Mesenteric fat pad (tissue), 1 donor: ENCODE measurements at places on chromosomes 4 and X. TPM values are rescaled to one million over a fixed set of nuclear protein-coding genes. Genes with fewer than 3 reads are reported as not detected.

DNA sequence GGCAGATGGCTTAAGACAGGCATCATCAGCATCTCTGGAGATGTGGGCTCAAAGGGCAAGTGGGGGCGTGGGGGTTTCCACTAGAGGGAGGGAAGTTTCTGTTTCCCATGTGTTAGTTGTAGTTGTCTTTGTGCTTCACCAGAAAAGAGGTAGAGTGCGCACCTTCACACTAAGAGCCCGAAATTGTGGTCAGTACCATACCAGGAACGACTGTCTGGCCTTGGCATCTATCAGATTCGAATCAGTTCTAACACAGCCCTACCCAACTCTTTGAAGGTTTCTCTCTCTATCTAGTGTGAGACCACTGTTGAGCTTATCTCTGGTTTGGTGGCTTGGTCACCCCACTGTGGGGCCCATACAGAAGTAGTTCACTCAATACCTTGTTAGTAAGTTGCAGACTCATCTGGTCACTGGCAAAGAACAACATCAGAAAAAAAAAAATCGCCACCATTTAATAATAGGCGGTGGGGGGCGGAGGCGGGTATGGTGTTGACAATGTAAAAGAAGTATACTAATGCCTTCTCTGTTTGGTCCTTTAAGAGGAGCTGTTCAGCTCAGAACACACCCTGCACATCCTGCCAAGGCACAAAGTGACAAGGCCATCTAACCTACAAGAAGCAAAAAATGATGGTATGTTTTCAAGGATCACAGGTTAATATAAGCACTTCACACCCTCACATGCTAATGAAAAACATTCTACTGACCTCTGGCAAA, 71.1 kb downstream of the NYX start:
- no peak for DNase-seq

- no peak for DNase-seq
Measured at GRCh38 chr4:147837435-147837834, 105.5 kb downstream of the ARHGAP10 start.

DNA sequence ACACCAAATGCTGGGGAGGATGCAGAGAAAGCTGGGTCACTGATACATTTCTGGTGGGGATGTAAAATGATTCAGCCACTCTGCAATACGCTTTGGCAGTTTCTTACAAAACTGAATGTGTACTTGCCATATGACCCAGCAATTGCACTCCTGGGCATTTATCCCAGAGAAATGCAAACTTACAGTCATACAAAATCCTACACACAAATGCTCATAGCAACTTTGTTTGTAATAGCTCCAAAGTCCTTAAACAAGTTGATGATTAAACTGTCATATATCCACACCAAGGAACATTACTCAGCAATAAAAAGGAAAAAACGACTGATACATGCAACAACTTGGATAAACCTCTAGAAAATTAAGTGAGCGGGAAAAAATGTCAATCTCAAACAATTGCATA, 12.3 kb downstream of the MID1 start:
- DNase-seq = no peak

The EFHC2 gene
- 0.29 TPM for total RNA-seq

- DNase-seq = no peak
Measured at GRCh38 chr4:52545099-52546069, 113.7 kb downstream of the USP46 start.

The SERTM2 gene
- total RNA-seq = not detected

DNA sequence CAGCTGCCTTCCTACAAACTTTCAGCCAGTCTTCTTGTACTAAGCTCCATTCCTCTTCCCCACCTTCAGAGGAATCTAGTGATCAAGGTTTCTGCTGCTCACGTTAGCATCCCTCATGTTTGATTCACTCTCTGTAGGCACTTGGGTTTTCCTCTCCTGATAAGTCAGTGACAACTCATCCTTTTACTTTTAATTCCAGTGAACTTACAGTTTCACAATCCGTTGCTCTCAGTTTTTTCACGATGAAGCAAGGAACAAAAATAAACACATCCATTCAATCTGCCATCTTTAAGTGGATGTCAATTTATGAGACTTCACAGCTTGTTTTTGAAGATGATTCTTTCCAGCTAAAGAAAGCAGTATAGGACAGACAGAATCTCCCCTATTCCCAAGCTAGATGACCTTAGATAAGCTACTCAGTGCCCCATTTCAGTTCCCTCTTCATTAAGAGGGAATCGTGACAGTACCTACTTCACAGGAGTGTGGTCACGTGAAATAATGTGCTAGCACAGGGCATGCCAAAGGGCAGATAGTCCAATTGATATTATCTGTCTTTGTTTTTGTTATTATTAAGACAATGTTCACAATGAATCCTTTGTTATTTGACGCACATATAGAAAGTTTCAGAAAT, 234.3 kb downstream of the PALLD start:
- DNase-seq = no peak

GRCh38 chrX:46500054-46500453, 45.2 kb downstream of the ZNF674 start:
- DNase-seq = no peak

- DNase-seq = no peak
Measured at GRCh38 chrX:41022566-41022965, 62.7 kb upstream of the USP9X start.

The CISD2 gene
- 25.7 TPM for total RNA-seq

The DRP2 gene
- 0.22 TPM for total RNA-seq

DNA sequence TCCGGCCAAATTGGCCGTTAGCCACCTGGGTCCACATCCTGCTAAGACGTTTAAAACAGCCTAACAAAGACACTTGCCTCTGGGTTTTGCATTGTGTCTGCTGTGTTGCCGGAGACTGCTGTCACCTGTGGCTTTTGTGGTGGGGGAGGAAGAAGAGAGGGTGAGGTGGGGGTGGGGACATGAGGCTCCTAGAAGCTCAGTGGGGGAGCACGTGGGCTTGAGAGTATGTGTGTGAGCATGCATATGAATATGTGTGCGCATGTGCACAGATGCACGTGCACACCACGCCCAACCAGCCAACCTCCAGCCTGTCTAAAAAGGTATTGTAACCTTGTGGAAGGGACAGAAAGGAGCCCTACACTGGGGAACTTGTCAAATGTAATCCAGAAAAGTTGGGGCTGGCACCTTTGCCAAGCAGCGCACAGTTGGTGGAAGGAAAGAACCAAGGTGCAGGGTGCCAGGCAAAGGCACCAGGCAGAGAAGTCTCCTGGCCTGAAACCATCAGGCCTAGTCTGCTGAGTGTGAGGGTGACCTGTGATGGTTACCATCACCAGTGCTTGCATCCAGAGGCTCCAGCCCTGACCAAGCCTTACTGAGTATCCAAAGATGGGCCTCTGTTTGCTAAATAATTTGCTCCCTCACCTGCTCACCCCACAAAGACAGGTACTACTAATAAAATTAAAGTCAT, 10.1 kb upstream of the SASH3 start:
- DNase-seq = no peak

DNA sequence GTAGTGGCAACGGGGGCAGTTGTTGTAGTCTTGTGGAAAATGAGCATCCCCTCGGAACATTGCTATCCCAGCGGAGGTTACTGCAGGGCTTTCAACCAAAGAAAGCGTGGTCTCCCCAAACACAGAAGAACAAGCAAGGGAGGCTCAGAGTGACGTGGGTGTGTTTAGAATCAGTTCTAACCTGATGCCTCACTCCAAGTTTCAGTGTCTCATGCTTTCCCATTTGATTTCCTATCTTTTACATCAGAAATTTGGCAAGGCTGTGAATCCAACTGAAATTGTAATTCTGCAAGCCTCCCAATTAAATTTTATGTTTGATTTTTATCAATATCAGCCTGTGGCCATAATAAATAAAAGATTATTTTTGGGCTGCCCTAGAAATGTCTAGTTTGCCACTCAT, 156.1 kb upstream of the LNX1 start:
- DNase-seq = no peak

GRCh38 chrX:49000636-49001035, 1.4 kb downstream of the GRIPAP1 start:
- DNase-seq = no peak

DNA sequence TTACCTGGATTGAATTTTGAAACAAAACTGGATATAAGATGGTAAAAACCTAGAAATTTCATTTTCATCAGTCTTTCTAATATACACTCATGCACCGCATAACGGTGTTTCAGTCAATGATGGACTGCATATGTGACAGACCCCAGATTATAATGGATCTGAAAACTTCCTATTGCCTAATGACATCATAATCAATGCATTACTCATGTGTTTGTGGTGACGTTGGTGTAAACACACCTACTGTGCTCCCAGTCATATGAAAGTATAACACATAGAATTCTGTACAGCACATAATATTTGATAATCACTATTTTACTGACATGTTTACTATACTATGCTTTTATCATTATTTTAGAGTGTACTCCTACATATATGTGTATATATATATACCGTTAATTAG, 119.9 kb upstream of the AGA start:
- DNase-seq = no peak

The SPIN4 gene
- total RNA-seq = 2.4 TPM

DNA sequence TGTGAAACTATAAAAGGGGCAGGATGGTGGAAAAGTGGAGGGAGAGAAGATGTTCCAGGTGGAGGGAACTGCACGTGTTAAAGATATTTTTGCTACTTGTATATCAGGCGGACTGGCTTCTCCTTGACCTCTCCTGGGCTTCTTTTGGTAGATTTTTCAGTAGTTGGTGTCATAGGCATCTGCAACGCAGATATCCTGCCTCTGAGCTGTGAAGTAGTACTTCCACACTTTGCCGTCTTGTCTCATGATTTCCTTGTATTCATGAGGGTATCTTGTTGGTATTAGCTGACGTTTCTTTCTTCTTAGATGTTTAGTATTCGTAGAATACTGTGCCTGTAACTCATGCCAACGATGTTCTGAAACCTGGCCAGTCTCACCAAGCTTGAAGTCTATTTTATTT, 81.0 kb downstream of the WWC2 start:
- no peak for DNase-seq

The S100P gene
- 16.1 TPM for total RNA-seq

DNA sequence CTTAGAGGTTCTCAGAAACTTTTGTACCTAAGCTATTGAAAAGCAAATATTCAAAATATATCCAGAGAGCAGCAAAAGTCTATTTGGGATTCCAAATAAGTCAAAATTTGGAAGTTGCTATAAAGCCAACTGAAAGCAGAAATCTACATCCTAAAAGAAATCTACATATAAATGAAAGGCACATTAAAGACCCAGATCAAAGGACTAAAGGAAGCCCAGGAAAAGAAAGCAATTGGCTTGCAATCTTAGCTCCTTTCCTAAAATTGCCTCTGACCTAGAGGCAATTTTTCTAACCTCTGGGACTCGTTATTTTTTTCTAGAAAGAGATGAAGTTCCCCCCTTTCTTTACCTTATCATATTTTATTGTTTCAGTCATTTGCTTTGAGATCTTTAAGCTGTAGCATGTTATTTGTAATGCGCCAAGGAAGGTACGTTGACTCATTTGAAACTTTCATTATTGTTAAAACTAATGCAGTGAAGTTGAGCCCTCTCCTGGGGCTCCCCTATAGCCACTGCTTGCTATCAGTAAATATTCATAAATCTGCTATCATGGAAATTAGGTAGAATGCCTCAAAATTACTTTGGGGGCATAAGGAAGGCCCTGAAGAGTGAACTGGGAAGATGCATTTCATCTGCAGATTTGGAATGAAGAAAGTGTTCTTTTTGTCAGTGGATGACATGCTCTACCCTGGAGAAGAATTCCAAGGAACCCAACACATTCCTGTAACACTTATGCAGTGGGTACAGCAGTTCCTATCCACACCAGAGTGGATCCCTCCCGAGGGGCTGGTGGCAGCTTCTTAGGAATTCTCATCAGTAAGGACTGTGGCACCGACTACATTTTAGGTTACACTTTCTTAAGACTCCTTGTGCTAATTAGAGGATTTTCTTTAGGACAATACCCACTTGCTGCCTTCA, 177.8 kb upstream of the IGFBP7 start:
- no peak for DNase-seq

The ATP8A1 gene
- 11.3 TPM for total RNA-seq

DNA sequence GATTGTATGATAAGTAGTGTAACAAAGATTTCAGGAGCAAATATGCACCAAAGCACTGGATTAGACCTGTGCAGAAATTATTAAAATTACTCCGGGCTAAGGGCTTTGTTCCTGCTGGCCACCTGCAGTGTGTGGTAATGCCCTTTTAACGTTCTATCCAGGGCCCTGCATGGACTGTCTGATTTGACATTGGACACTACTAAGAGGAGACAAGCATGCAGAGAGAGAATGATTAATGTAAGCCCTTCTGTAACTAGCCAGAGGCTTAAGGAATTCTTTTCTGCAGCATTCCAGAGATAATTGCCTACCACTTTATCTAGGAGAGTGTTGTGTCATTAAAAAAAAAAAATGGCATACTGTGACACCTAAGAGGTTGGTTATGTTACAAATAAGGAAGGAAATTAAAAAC, 117.0 kb downstream of the PCDH7 start:
- DNase-seq = no peak

DNA sequence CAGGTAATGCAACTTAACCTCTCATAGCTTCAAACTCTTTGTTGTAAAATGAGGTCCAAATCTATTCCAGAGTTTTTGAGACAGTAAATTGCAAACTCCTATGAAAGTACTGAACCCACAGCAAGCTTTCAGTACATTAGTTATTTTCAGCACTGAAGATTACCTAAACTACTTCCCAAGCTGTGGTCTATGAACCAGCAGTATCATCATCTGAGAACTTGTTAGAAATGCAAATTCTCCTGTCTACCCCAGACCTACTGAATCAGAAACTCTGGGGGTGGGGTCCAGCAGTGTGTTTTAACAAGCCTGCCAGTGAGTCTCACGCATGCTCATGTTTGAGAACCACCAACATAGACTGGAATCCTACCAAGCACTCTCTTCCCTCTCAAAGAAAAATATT, 5.7 kb upstream of the CASP6 start:
- no peak for DNase-seq

- DNase-seq = no peak
Measured at GRCh38 chr4:40722576-40723161, 27.1 kb upstream of the NSUN7 start.

DNA sequence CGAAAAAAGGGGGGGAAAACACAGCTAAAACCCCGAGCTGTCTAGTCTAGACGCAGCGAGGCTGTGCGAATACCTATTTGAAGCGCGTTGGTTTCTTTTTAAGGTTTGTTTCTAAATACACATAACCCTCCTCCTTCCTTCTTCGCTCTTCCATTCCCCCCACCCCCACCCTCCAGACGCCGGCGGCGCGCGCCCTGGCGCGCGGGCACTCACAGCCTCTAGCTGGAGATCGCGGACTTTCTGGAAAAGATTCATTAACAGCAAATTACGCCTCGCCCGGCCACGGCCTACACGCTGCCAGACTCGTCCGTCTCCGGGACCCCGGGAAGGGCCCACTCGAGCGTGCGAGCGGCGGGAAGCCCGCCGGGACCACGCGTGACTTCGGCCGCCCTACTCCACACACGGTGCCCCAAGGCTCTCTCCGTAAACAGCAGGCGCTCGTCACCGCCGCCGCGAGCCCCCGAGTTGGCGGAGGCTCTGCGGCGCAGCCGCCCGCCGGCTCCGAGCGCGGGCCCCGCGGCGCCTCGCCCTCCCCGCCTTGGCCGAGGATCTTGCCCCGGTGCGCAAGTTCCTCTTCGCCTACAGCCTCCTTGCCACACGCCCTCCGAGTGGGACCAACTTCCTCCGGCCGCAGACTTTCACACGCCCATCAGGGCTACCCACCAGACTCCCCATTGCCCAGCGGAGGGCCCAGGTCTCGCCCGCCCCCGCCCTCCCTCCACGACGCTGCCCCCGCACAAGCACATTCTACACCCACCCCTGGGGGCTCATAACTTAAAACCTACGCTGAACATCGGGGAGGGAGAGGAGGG, 2.0 kb downstream of the BCOR start:
- DNase-seq = no peak
